Stimulated activated CD4-positive, alpha-beta T cell treated with anti-CD3 and anti-CD28 coated beads, Interleukin-12 subunit alpha, Interleukin-12 subunit beta, amount 100 ng/mL, for 48 hours (primary cell): ENCODE measurements at places on chromosomes 4 and X.

DNA sequence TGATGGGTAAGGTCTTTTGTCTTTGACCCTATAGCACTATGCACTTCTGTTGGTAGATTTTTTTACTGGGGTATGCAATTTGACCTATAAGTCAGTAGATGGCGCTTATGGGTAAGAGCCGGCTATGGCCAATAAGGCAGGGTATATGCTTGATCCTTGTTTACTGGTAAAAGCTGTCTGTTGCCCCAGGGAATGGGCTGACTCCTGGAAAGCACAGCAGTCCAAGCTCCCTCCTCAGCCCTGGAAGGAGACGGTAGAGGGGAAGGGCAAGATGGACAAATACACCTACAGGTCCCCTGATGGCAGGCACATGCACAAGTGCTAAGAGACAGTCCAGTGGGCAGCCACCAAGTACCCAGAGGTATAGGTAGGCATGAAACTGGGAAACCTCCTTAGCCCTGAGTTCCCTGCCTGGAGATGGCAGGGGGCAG, 63.7 kb downstream of the ADAMTS3 start:
- DNase-seq, result no peak

DNA sequence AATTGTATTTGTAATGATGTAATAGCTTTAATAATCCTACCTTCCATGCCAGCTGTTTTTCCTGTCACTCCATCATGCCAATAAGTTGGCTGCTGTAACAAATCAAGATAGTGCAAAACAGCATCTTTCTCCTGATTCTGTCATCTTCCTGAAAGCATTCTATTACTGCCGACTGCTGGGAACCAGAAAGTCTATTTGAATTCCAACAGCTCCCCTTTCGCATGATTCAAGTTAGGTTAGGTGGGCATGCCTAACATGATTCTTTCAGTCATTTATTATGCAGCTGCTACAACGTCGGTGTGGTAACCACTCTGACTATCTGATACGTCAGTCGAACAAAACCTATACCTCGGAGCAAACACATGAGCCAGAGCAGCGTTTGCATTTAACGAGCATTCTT, 127.9 kb upstream of the DMD start:
- DNase-seq, result no peak

GRCh38 chr4:65021737-65022136, 612.5 kb upstream of the TECRL start:
- DNase-seq, result no peak

DNA sequence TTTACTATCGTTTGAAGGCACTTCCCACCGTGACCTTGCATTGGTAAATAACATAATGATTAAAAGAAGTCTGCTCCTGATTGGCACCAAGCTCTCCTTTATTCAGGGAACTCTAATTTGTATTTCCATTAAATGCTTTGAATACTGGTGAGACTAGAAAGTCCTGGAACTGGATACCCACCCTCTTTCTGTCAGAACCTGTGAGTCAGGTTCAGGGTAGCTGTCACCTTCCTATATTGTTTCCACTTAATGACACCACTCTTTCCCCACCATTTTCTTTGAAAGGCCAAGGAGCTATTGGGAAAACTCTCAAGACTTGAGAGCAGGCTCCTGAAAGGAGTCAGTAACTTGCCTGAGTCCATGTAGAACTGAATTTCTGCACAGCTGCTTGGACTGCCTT, 55.9 kb upstream of the RASSF6 start:
- DNase-seq, result no peak

DNA sequence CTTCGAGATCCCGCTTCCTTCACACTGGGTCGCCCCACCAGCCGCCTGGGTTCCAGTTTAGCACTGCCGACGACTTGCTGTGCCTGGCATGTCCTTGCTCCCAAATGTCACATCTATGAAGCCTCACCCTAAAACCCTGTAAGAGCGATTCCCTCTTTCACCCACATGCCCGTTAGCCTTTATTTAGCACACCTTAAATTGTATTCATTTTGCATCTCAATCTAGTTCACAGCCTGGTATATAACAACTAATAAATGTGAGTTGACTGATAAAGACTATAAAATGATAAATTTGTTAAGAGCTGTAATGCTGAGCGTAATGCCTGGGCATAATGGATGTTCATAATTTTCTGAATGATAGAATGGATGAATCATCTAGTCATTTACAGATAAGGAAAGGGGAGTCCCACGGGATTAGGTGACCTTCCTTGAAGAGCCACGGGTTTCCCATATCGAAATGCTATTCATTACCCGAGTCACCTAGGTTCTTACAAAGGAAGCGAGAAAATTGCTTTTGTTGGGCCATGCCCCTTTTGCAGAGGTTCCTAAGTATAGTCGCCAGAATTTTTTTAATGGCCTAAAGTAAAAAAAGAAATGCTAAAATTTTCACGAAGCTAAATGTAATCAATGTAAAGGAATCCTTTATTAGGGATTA, 1.1 kb upstream of the AP1S2 start:
- DNase-seq, result no peak

GRCh38 chrX:40108959-40109287, 11.2 kb upstream of the BCOR start:
- DNase-seq, result no peak

- no peak for DNase-seq
Measured at GRCh38 chrX:7164174-7164573, 16.2 kb upstream of the PUDP start.

DNA sequence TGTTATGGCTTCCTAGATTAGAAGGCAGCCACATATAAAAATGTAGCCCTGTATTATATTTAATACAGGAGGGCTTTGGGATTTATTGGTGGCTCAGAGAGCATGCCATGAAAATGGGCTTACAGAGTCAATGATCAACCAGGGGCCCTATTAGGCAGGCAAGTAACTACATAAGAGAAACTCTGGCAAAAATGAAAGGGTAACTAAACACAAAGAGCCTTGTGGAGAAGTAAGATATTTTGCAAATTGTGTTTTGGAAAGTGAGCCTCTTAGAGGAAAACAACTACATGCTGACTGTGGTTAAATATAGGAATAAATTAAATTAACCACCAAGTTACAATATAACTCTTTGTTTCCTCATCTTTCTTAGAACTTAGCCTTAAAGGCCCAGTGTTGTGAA, 5.5 kb downstream of the SAT1 start:
- DNase-seq, result no peak

GRCh38 chr4:133147921-133148689, 989 bp upstream of the PCDH10 start:
- no peak for DNase-seq

DNA sequence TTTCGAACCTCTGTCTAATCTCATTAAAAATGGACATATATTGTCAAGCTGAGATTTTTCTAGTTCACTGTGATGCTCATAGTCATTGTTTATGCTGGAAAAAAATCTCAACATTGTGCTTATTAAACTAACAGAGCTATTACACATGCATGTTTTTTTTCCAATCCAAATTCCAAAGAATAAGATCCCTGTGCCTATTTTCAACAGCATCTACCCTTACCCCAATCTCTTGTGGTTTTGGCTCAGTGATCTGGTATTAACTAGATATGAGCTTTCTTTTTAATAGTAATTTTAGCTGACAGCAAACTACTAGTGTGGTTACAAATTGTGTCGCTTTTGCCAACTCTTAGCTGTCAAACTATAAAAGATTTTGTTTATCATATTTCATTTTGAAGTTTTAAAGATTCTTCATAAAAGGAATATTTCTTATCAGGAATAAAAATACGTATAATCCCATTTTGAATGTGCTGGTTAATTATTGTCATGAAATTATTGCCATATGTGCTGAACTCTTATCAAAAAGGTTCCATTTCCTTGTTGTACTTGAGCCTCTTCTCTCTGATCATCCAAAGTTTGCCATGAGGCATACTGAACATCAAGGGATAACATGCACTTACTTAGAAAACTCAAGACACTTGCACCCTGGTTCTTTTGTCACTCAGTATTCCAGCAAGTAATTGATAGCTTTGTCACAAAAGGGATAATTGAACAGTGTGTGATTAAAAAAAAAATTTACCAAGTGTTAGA, 241.2 kb downstream of the ARHGAP24 start:
- no peak for DNase-seq

GRCh38 chr4:91035276-91035675, 908.1 kb downstream of the CCSER1 start:
- no peak for DNase-seq

DNA sequence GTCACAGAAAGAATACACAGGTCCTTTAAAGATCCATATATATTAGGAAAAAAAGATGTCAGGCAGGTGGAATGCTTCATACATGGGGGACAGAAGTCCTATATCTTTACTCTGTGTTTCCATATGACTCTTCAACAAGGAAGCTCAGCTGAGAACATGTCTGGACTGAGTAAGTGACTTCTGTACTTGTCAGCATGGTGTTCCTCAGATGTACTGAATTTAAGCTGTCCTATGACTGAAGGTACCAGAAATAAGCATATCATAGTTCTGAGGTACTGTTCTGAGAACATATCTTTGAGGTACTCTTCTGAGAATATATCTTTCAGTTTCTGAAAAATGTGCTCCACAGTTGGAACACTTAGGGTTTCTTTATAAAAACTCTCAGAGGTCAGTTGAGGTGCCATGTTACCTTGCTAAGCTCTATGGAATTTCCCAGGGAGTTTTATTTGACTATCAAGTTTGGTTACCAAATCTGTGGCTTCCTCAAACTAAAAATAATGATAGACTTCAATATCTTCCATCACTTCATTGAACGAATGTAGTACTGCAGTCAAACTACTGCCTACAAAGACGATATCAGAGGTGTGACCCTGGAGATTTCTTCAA, 597.2 kb upstream of the GNPDA2 start:
- no peak for DNase-seq

DNA sequence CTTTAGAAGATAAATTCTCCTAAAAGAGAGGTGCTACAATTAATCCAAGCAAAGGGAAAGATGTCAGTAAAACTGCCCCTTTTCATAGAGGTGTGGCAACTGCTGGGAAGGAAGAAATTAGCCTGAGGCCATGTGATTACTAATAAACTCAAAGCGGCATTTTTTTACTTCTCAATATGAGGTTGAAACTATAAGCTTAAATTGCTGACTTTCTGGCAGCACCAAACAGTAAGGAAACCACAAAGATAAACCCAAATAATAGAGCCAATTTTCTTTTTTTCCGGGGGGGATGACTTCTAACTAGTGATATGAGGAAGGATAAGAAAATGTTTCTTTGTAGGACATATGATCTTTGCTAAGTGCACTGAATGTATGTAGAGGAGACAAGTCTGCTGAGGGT, 30.9 kb downstream of the AR start:
- no peak for DNase-seq

- no peak for DNase-seq
Measured at GRCh38 chr4:2101346-2102044, 42.4 kb downstream of the NAT8L start.

DNA sequence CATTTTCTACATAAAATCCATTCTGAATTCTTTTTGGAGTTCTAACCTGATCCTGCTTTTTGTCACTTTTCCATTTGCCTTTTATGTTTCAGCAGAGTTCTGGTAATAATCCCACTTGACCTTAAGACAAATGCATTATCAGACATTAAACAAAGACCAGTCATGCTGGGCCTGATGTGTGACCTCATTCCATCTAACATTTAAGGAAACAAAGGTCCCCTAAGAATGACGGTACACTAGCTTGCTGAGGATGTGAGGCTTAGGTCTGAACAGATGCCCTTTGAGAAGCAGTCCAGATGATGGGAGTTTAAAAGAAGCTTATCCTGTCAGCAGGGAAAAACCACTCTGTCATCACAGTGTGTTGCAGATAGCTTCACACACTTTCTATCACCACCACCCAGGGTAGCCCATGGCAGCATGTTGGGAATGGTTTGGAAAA, 38.1 kb upstream of the PDE5A start:
- no peak for DNase-seq

- DNase-seq, result no peak
Measured at GRCh38 chrX:22202251-22202650, 70.5 kb upstream of the CBLL2 start.

DNA sequence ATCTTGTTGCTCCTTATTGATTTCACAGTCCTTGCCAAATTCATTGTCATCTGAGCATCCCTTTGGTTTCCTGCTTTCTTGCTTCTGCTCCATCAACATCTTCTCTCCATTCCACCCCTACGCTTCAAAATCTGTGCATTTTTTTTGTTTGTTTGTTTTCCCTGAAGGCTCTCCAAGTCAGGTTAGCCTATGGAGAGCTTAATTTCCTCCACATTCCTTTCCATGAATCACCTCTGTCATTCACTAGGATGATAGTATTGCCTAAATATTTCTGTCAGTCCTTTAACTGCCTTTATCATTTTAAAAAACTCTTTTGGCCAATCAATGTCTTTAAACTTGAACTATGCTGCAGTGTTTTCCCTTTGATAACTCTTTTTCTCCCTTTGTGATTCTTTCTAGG, 67.7 kb downstream of the PPARGC1A start:
- no peak for DNase-seq

DNA sequence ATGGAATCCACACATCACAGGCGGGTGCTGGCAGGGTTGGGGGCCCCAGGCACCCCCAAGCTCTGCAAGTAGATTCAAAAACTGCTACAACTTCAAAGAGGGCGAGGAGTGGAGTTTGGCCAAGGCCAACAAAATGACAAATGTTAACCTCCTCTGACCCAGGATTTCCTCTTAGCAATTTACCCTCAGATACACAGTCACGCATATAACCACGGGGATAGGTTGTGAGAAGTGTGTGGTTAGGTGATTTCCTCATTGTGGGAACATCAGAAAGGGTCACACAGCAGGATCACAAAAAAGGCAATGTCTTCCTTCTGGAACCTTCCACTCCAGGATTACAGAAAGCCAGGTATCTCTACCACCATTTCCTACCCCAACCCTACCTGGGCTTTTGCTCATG, 62.4 kb downstream of the C4orf50 start:
- DNase-seq, result no peak

GRCh38 chr4:146379744-146380143, 142.0 kb downstream of the SLC10A7 start:
- DNase-seq, result no peak

GRCh38 chr4:2443956-2444740, 24.8 kb upstream of the RNF4 start:
- no peak for DNase-seq
